Stimulated activated CD8-positive, alpha-beta memory T cell treated with anti-CD3 and anti-CD28 coated beads, Interleukin-4, amount 100 ng/mL, for 1 hour (primary cell): ENCODE measurements at places on chromosomes 7 and 10.

DNA sequence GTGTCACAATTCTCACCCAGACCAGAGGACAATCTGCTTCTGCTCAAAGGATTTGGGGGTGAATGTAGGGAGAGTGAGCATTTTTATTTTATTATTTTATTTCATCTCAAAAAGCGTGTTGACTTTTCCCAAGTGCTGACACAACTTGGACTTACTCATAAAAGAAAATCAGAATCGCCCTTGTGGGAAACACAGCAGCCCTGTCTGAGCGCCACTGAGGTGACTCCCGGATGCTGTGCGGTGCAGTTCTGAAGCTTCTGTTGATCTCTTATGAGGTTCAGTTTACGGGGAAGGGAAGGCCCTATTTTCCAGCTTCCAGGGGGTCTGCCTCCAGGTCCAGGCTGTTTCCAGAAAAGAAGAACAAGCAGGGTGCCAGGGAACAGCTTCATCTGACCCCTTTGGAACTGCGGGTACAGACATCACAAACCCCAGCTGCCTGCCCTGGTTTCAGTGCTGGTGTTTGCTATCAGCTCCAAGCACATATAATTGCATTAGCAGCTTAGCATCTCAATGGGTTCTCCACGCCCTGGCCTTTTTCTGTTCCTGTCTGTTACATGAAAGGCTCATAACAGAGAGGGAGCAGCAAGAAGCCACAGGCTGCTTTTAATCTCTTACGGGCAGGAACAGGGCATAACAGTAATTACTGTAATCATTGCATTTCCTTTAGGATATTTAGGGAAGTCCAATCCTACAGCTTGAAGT lies 52.4 kb downstream of the PARP12 start:
- no peak for DNase-seq

DNA sequence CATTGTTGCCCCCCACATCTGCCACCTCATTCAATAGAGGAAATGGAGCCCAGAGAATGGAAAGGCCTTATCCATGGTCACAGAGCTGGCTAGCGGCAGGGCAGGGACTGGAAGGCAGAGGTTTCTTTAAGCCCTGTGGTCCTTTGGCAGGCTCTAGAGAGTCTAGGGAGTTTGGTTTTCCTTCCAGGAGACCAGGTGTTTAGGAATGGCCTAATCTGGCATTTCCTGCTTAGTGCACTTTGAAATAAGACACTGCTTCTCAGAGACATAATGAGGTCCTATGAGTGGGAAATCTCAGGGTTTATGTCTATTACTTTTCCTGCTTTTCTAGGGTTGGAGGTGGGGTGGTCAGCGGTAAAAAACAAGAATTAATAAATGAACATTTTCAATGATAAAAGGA lies 6.1 kb downstream of the MARVELD1 start:
- no peak for DNase-seq

GRCh38 chr7:25347360-25348066 lies 119.2 kb upstream of the NPVF start:
- no peak for DNase-seq

GRCh38 chr10:126137562-126138221 lies 241.3 kb downstream of the FANK1 start:
- no peak for DNase-seq

DNA sequence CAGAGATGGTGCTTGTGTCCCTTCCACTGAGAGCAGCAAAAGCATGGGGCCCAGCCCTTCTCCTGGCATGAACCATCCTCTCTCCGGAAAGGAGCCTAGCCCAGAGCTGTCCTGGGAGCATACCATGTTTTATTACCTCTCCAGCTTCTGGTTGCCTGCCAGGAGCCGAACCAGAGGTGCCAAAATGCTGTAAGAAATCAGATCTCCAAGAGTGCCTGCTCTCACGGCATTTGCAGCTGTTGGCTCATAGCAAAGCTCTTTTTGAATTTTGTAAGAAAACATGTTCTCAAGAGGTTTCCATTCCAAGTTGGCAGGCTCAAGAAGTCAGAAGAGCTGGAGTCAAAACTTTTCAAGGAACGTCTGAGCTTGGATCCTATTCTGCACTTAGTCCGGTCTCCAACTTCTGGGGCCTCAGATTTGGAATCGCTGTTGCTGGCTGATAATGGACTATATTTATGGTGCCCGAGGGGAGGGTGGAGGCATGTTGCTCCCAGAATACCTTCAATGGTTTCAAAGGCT lies 211.7 kb upstream of the MKI67 start:
- DNase-seq, result no peak

- no peak for DNase-seq
Measured at GRCh38 chr7:31398815-31399214, 58.3 kb upstream of the NEUROD6 start.

GRCh38 chr10:5404208-5405041 lies at the start of gene TUBAL3:
Gene TUBAL3 (minus strand): TSS chr10:5404828. CDS start chr10:5404792, 36 bp downstream.
- no peak for DNase-seq

DNA sequence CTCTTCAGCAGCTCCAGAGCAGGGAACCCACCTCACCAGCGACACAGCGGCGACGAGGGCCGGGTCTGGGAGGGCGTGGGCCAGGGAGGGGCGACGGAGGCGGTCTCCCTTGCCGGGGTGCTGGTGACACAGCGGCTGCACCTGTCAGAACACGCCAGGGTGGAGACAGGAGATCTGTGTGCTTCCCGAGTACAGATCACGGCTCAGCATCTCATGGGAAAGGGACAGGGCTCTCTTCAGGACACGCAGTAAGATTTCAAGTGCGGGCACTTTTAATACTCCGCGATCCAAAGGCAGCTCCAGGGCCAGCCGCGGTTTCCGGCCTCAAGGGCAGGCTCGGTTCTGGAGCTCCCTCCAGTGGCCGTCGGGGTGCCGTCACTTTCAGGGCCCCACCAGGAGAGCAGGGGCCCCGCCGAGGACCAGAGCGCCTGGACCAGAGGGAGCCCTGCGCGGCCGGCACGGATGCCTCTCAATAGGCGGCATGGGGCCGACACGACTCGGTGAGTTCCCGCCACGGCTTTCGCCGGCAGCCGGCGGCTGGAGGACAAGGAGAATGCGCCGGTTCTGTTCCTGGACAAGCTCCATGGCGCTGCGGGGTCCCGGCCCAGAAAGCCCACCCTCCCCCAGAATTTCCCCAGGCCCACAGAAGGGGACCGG lies 21.4 kb downstream of the GPR146 start:
- peak; percentile 49 for DNase-seq

- no peak for DNase-seq
Measured at GRCh38 chr10:115606741-115607140, 513.6 kb downstream of the ATRNL1 start.

DNA sequence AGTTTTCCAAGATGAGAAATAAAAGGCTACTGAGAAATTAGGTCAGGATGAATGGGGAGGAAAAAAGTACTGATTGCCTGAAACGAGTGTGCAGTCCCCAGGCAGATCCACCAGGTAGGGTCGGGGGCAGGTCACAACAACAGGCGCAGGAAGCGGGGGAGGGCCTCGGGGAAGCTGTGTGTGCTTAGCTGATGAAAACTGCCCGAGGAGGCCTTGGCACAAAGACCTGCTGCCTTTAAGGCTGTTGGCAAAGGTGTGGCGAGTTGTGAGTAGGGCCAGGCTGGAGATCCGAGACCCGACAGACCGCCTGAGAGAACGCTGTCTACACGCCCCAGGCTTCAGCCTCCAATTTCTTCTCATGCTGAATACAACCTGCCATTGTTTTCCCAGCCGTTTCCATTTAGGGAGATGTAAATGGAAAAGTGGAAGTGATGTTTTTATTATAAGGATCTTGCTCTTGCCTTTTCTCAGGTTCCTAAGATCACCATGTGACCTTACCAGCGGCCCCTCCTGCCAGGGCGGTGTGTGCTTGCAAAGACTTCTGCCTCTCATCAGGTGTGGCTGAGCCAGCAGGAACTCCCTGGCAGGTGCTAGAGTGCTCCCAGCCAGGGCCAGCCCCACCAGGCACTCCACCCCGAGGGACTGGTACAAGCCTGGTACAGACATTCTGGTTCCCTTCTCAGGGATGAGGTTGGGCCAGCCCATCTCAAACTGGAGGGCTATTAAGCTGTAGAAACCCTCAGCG lies 60.8 kb downstream of the DLG5 start:
- DNase-seq, result no peak

DNA sequence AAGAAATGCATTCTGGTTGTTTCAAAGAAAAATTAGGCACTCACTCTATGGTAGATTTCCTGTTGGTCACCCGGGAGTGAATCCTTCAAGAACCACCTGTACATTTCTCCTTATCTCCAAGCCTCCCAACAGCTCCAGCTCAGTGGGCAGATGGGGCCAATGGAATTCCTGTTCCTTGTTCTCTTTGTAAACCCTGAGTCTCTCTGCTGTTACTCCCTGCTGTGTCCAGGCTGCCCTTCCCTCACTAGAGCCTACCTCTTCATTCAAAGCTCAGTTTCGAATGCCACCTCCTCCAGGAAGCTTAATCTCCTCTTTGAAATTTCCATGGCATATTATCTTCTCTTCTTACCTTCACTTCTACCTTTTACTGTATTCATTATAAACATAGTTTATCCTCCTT lies 3.5 kb upstream of the BMPER start:
- no peak for DNase-seq

GRCh38 chr7:45699015-45699309 lies 124.8 kb downstream of the ADCY1 start:
- no peak for DNase-seq

GRCh38 chr10:33332183-33333065 lies 2.0 kb downstream of the NRP1 start:
- no peak for DNase-seq

GRCh38 chr10:54496852-54497251 lies 304.2 kb downstream of the PCDH15 start:
- no peak for DNase-seq

DNA sequence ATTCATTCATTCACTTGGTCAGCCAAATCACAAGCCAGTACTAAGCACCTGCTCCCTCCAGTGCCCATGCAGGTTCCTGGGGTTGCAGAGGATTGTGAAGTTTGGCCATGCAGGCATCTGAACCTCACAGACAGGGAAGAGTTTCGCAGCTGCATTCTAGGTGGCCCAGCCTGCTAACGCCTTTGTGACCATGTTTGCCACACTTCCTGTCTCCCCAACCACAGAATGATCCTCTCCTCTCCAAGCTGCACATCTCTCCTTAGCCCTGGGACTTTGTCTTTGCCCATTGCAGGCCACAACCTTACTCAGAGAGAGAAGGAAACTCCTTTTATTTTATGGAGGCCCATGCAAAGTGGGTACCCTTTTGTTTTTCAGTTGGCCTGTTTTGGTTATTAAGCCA lies 31.8 kb downstream of the EPDR1 start:
- DNase-seq, result no peak

- no peak for DNase-seq
Measured at GRCh38 chr10:60384011-60384410, 5.7 kb downstream of the ANK3 start.

- peak; percentile 14 for DNase-seq
Measured at GRCh38 chr7:3897430-3898372, 596.6 kb downstream of the SDK1 start.

GRCh38 chr7:74290981-74291441 lies 1.8 kb downstream of the CLIP2 start:
- no peak for DNase-seq

GRCh38 chr7:85471307-85471706 lies 284.5 kb upstream of the SEMA3D start:
- DNase-seq, result no peak

DNA sequence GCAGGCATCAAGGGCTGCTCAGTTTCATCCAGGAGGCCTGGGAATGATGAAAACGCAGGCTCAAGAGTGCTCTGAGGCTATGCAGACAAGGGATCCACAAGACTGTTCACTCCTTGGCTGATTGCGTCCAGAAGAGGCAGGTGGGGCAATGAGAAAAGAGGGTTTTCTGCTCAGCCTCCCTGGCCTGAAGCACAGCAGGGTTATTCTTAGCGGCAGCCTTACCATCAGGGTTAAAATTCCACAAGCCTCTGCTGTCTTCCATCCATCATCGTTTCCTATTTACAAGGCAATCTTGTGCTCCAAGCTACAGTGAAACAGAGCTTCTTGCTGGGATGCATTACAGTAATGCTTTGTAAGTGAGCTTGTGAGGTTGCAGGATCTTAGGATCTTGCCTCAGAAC lies 129.4 kb upstream of the SHH start:
- no peak for DNase-seq

GRCh38 chr10:70537398-70538194 lies 59.0 kb downstream of the PALD1 start:
- DNase-seq, result no peak

GRCh38 chr10:84540022-84540616 lies 211.7 kb downstream of the CCSER2 start:
- no peak for DNase-seq

GRCh38 chr7:54090652-54091213 lies 451.4 kb upstream of the VSTM2A start:
- DNase-seq, result no peak

DNA sequence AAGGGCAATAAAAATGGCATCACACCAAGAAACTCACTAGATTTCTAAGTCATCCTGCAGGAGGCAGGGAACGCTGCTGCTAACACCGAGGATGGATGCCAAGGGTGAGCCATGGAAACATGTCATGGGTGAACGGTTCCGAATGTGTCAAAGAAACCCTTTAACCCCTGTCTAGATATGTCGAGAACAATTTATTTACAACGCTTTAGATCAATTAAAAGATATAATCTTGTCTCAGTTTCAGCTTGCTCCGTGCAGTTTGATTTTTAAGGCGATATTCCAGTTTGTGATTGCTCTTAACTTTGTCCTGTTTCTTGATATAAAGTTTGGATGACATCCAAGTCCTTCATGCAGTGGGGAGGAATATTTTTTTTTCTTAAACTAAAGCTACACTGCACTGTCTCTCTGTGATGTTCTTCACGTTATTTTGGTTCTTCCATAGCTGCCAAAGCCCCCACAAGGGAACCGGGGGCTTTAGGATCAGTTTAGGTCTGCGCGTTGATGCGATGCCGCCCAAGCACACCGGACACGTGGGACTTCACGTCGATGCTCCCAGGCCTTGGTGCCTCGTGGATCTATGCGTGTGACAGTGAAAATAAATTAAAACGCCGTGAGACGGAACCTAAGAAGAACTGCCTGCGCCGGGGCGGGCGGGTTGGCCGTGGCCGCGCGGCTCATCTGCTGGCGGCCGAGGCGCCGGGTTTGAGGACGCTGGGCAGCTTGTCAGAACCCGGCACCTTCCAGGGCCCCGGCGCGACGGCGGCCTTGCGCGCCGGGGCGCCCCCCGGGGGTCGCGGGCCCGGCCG lies 220.3 kb downstream of the PHTF2 start:
- DNase-seq, result no peak

- no peak for DNase-seq
Measured at GRCh38 chr10:44961931-44962750, 2.5 kb downstream of the RASSF4 start.

- DNase-seq, result no peak
Measured at GRCh38 chr10:97327348-97328294, 6.9 kb downstream of the FRAT2 start.

DNA sequence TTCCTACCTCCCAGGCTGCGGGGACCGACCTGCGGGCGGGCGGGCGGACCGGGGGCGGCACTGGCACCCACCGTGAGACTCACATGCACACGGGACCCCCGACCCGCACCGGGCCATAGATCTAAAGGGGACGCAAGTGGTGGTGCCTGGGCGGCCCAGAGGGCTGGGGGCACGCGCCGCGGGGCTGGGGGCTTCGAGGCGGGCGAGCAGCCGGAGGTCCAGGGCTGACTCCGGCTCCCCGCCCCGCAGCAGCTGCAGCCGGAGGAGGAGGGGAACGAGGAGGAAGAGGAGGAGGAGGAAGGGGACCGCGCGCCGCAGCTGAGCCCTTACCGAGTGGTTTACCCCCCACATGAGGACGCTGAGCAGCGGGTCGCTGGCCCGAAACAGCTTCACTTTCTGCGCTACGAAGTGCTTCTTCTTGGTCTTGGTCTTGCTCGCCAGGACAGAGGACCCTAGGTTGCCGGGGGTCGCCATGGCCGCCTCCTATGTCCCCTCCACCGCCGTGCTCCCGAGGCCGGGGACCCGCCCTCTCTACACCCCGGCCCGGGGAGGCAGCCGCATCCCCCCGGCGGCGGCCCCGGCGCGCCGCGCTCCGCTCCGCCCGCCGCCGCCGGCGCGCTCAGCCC lies 412 bp downstream of the PIP4K2A start:
- DNase-seq, result no peak
